ENCODE measurements at places on chromosomes 12 and 14.

DNA sequence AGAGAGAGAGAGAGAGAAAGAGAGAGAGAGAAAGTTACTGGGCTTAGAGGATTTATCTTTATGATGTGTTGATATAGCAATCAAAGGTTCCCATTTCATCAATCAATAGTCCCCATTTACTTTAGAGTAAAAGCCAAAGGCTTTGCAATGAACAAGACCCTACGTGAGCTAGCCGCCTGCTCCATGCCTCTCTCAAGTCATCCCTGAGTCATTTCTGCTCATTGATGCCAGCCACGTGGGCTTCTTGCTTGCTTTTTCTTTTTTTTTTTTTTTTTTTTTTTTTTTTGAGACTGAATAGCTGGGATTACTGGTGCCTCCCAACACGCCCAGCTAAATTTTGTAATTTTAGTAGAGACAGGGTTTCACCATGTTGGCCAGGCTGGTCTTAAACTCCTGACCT, 70.9 kb downstream of the GPR135 start:
- ATAC-seq = no peak

- ATAC-seq = no peak
These were observed 354.1 kb downstream of the DPF3 start for GRCh38 chr14:72539661-72540315.

DNA sequence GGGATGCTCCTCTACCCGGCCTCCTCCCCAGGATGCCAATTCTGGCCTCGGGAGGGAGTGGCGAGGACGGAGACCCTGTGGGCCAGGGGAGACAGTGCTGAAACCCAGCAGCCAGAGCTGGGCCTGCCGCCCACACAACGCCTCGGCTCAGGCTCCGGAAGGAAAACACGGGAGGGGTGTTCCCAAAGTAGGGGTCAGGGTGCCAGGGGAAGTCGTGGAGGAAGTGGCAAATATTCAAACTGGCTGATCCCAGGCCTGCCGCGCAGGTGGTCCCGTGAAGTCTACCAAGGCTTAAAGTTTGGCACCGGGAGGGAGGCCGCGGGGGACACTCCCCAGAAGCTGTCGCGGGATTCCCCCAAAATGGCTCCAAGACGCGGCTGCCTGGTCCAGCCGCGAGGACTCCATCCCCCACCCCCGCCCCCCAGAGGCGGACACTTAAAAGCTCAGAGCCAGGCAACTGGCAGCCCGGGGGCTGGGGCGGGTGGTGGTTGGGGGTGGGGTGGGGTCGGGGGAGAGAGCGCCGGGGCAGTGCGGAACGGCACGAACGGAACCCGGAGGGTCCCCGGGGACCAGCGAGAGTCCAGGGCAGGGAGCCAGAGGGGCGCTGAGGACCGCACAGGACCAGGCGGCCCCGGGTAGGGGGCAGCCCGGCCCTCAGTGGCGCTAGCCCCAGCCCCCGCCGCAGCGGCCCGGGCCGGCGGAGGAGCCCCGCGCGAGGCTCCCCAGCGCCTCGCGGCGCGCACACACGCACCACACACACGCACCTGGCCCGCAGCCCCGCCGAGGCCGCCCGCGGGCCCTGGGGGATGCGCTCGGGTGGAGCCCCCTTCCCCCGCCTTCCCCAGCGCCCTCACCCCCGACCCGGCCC, 20.0 kb downstream of the BEGAIN start:
- ATAC-seq = no peak

- ATAC-seq = no peak
These were observed 163.0 kb upstream of the FRMD6 start for GRCh38 chr14:51488569-51489220.

DNA sequence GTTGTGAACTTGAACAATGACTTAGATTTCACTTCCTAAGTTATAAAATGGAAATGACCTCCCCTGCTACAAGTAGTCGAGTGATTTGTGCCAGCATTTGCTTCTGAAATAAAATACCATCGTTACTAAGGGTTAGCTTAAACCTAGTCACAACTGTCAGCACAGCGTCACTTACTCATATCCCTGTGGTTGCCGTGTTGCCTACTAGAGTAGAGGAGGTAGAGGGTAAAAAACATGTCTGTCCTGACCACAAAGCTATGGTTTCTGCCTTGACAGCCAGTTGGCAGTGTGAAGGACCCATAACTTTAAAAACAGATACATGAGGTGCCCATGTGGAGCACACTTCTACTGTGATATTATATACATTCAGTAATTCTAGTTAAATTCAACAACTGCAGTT, 234.2 kb upstream of the RGS6 start:
- ATAC-seq = no peak

- ATAC-seq = peak; percentile 49
These were observed 9.5 kb upstream of the TINF2 start for GRCh38 chr14:24251880-24252288.

DNA sequence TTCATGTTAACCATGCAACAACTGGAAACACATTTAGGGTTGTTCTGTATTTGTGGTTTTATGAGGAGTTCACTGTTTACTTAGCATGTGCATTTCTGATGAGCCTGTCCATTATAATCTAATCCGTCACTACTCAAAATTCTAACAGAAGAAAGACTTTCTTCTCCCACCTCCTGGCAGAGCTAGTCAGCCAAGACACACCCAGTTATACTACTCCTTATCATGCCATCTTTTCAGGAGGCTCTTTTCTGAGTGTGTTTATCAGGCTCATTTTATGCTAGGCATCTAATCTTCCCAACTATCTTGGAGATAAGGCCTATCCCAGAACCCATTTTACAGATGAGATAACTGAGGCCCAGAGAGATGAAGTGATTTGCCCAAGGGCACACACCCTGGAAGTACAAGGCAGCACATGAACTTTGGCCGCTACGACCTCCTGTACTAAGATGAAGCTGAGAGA, 10.4 kb upstream of the MED13L start:
- no peak for ATAC-seq

DNA sequence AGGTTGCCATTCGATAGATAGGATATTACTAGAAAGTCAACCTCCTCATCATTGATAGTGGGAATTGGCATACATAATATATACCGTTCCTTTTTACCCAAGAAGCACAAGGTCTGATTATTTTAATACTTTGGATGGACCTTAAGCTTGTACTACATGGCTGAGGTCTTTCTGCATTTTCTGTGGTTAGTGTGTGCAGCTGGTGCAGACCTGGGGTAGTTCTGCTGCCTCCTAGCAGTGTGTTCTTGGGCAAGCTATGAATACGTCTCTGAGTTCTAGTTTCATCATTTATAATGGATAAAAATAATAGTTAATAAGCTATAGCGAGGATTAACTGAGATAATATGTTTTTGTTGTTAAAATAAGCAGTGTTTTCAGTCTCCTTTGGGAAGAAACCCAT, 2.2 kb downstream of the ZDHHC17 start:
- ATAC-seq = no peak

DNA sequence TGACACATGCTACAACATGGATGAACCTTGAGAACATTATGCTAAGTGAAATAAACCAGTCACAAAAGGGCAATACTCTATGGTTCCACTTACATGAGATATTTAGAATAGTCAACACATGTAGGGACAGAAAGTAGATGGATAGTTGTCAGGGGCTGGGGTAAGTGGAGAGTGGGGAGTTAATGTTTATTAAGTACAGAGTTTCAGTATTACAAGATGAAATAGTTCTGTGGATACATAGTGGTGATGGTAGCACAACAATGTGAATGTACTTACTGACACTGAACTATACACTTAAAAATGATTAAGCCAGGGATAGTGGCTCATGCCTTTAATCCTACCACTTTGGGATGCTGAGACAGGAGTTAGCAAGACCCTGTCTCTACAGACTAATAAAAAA, 8.7 kb downstream of the NUP107 start:
- no peak for ATAC-seq

DNA sequence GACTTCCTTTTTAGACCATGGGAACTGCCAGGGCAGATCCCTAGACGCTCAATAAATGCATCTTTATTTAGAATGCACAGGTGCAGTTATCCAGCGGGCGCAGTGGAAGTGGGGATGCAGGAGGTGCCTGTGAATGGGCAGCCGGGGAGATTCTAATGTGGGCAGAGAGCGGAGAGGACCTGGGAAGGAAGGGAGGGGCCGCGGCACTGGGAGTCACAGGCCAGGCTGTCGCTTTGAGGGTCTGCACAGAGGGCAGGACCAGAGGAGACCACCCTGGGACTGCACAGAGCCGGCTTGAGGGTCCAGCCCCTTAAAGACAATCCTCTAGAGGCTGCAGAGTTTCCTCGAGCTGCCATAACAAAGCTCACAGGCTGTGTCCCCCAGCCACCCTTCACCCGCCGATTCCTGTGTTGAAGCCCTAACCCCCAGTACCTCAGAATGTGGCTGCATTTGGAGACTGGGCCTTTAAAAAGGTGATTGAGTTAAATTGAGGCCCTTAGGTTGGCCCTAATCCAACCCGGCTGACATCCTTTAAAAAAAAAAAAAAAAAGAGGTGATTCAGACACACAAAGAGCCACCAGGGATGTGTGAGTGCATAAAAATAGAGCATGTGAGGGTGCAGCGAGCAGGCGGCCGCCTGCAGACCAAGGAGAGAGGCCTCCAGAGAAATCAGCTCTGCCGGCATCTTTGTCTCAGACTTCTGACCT, 44.4 kb upstream of the PPP2R5C start:
- ATAC-seq = no peak

GRCh38 chr12:79058342-79058741, 193.8 kb downstream of the SYT1 start:
- ATAC-seq = peak; percentile 48

DNA sequence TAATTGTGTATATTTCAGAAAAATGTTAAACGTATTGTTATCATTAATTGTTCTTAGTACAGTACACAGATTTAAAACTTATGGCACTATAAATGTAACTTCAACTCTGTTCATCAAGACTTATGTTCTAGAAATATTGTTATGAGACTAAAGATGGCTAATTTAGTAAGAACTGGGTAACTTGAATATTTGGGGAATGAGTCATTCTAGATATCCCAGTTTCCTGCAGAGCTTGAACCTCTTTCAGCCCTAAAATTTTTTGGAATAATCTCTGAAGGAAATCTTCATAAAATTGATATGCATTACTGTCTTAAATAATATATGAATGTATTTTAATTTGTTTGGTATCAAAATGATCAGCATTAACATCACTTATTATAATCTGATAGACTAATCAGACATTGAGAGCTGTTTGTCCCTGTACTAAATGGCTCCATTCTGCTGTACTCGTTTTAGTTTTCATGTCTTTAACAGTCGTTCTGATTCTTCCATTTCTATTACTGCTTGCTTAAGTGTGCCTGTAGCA, 87.1 kb downstream of the VEZT start:
- ATAC-seq = peak; percentile 72

GRCh38 chr14:70183991-70184390, 4.8 kb downstream of the SLC8A3 start:
- ATAC-seq = no peak

DNA sequence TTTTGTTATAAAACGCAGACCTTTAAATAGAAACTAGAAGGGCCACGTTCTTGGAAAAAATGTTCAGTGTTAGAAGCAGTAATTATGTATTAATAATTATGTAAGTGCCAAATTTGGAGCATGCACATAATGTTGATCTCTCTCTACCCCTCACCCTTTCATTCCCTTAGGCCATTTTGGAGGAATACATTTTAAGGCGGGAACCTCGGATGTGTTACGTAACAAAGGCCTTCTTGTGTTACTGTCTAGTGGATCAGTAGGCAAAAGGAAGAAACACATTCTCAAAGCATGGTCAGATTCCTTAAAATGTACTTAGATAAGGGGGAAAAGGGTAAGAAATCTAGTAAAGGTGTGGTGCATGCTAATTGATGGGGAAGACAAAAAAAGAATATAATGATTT, 52.7 kb downstream of the RASSF3 start:
- no peak for ATAC-seq

- ATAC-seq = no peak
These were observed 68.2 kb downstream of the SRGAP1 start for GRCh38 chr12:63912651-63913050.

GRCh38 chr12:79019672-79020071, 155.1 kb downstream of the SYT1 start:
- ATAC-seq = peak; percentile 40

- ATAC-seq = peak; percentile 77
These were observed 585 bp upstream of the TEAD4 start for GRCh38 chr12:2958432-2959191.

GRCh38 chr12:953776-954175, 4.3 kb upstream of the RAD52 start:
- no peak for ATAC-seq

DNA sequence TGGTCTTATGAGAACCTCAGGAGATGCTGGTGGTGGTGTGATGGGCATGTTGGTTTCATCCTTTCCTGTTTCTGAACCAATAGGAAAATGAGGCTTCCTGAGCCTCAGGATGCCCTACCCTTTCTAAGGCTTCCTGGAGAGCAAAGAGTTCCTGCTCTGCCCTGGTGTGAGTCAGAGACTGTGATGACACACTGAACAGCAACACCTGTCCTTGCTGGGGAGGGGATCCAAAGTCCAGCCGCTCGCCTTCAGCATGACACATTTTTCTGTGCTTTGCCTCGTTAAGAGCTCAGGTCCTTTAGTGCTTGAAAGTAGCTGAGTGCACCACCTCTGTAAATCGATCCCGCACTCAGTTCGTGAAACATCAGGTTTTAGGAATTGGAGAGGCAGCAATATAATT, 116.0 kb downstream of the CACNA1C start:
- ATAC-seq = no peak

DNA sequence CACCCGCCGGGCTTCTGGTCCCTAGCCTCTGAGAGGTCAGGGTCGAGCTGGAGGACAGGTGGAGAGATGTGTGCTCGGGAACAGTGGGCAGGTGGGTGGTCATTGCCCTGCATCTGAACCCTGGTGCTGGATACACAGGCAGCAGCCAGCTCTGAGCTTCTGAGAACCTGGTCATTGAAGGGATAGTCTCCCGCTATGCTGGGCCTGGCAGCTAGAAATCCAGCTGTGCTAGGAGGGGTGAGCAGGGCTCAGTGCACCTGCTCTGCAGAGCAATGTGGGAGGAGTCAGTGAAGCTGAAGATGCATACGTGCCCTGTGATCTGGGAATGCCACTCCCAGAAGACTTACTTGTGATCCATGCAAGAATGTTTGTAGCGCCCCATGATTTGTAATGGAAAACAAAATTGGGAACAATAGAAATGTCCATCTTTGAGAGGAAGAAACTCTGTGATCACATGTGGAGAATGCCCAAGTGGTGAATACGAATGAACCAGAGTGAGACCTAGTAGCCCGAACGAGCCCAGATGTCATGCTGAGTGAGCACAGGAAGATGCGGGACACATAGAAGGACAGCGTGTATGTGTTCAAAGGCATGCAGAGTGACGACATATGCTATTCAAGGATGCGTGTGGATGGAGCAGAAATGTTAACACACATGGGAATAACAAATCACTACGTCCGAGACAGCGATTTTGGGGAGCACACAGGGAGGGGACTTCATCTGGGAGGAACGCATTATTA, 63.4 kb downstream of the AACS start:
- no peak for ATAC-seq
